ENCODE measurements at places on chromosomes 2 and 18.
A peak's percentile ranks its signal among the peaks of the same experiment; 100 is the strongest.

DNA sequence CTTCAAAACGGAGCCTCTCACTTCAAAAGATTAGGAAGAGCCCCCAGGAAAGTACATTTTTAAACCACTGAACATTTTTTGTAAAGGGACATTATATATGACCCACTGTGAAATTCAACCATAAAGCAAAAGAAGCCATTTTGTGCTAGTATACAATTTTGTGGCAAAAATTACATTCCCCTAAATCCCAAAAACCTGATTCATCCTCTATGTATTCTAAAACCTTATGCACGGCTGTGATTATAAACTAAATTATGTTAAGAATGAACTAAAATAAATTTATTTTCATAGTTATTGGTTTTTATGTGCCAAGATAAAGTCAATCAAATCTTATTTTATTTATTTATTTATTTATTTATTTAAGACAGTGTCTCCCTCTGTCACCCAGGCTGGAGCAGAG, 48.5 kb downstream of the RTN4 start:
- DNase-seq: no peak

GRCh38 chr2:165239230-165239629, at the start of gene SCN2A:
Gene SCN2A (plus strand): TSS chr2:165239414. CDS start chr2:165295824, 56,410 bp downstream.
- peak; percentile 27 for DNase-seq

DNA sequence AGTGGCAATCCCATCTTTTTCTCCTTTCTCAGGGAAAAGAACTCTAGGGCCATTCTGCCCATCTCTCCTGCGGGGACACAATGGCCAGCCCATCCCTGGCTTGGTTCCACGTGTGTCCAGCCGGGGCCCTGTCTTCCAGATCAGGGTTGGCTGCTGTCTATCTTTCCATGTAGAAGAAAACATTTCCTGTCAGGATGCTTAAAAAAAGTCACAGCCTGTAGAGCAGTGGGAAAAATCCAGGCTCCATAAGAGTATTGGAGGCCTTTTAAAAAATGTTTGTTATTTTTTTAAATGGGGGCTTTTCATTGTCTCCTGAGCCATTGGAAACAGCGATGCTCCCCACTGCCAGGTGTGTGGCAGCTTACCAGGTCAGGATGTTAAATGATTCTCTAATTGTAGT, 105.6 kb downstream of the TGFA start:
- no peak for DNase-seq

GRCh38 chr2:218615868-218616315, 8.2 kb downstream of the PLCD4 start:
- no peak for DNase-seq

DNA sequence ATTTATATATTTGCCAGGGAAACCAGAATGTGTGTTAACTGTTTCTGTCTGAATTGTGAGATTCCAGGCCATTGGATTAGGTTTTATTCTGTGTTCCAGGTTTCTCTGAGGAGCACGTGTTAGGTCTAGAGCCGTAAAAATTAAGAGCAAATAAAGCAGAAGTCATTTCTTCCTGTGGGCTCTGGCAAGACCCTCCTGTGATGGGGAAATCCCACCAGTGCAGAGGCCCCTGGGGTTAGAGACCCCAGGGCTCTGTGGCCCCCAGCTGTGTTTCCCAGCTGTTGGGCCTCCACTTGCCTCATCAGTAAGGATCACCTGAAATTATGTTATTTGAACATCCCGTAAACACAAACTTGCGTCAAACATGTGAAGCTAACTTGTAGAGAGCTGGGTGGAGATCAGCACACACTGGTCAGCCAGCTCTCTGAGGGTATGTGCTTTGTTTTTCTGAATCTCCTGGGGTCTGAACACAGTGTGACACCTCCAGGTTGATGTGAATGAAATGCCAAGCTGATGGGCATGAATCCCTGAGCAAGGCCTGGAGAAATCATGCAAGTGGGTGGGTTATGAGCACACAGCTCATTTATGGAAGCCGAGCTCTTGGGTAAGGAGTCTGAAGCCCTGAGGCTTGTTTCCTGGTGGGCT, 50.3 kb downstream of the HK2 start:
- DNase-seq: no peak

- DNase-seq: no peak
These were observed 11.3 kb downstream of the TSHZ1 start for GRCh38 chr18:75221897-75222296.

DNA sequence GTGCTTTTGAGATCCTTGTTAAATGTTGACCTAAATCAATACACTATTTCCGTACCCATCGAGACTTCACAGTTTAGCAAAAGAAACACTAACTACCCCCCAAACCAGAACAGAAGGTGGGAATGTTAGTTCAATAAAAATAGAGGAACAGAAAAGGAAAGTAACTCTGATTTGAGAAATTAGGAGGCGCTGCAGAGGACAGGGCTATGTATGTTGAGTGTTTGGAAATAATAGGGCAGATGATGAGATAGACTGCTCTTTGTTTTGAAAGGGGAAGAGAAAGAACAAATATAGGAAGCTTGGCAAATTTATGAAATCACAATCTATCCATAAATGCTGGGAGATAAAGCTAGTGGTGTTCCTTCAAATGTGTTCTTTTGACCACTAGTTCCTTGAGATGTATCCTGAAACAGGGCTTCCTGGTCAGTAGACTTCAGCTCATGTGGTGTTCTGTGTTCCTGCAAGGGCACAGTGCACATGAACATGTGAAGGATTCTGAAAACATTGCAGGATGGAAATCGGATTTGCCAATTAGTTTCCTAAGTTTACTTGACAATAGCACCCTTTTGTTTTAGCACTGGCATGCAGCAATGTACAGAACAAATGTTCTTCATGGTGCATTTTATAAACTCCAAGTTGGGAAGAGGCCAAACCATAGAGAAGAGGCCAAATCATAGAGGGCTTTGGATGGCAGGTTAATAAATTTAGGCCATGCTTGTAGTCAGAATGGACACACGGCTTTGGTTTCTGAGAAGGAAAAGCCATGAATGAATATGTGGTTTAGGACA, 39.8 kb downstream of the RHBDD1 start:
- no peak for DNase-seq

GRCh38 chr2:166494140-166494624, at the start of gene SCN7A:
Gene SCN7A (minus strand): TSS chr2:166494249. CDS start chr2:166477696, 16,553 bp downstream.
- DNase-seq: no peak
